ENCODE measurements at places on chromosomes 11 and 22. TPM values are rescaled to one million over a fixed set of nuclear protein-coding genes. Genes with fewer than 3 reads are reported as not detected.

GRCh38 chr11:134579724-134580609 is 167.9 kb upstream of the B3GAT1 start:
- DNase-seq = no peak

DNA sequence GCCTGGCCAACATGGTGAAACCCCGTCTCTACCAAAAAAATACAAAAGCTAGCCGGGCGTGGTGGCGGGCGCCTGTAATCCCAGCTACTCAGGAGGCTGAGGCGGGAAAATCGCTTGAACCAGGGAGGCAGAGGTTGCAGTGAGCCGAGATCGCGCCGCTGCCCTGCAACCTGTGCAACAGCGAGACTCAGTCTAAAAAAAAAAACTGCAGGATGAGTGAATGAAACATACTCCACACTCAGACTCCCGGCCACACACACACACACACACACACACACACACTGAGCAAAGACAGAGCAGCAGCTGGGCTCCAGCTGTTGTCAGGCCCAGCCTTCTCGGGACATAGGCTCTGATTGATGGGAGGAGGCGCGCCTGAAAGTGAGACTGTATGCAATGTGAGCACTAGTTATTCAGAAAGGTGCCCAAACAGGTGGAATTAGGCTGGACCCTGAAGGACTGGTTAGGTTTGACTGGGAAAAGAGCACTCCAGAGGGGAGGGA is 1.5 kb upstream of the PLEKHA7 start:
- no peak for DNase-seq

The SYT8 gene
- not detected for total RNA-seq

The HEPN1 gene
- not detected for total RNA-seq

The CFAP300 gene
- total RNA-seq = 11.9 TPM

- DNase-seq = no peak
These were observed 221.1 kb downstream of the OR4A5 start for GRCh38 chr11:54927704-54928103.

The CEND1 gene
- total RNA-seq = 0.60 TPM

The SLC17A6 gene
- not detected for total RNA-seq

DNA sequence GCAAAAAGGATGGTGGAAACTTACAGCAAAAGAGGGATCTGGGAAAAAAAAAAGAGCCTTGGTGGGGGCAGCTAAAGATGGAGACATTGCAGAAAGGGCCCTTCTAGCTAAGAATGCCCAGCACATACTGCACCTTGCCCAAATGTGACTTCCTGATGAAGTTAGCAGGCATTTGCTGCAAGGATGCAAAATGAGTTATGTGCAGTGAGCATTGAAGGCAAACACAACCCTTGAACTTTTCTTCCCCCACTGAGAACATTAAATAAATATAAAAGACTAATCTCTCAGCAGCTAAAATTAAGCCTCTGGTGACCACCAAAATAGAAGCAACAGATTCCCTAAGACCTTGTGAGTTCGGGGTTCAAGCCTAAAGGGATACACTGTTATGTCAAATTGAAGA is 129.9 kb downstream of the ARL14EP start:
- DNase-seq = no peak

Measured in renal cortical epithelial cell (primary cell).